ENCODE measurements at places on chromosomes 2 and 18. TPM values are rescaled to one million over a fixed set of nuclear protein-coding genes. Genes with fewer than 3 reads are reported as not detected.

DNA sequence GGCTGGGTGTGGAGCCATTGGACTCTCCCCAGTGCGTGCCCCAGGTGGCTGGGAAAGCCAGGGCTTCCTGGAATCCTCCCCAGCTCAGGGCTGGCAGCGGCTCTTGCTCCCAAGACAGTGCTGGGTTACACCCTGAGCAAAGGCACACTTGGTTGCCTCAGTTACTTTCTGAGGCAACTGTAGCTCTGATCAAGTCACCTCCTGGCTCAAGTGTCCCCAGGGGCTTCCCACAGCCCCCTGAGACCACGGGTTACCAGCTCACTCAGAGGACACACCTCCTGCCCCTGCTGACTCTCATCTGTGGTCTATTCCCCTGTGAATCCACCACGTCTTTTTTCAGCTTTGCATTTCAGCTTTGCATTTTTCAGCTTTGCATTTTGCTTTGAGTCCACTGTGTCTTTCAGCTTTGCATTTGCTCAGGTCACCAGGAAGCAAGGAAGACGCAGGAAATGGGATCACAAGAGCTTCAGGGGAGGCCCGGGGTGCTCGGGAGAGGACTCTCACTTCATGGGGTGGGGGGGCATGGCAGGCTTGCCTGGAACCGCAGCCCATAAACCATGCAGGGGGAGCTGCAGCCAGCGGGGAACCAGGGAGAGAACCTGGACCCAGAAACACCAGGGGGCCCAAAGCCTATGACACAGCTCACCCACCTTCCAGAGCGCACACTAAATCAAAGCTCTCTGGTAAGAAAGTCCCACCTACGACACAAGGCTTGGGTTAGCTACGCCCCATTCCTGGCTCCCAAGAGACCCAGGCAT, 138.0 kb upstream of the ASB18 start:
- no peak for DNase-seq

The ZNF385B gene
- total RNA-seq: not detected

The MCM6 gene
- total RNA-seq: 11.7 TPM

The ATP6V1B1 gene
- total RNA-seq: not detected

The BUB1 gene
- 10.0 TPM for total RNA-seq

GRCh38 chr2:133054297-133054696, 384.3 kb upstream of the LYPD1 start:
- DNase-seq: no peak
